Upper lobe of left lung (tissue), 6 donors: ENCODE measurements at places on chromosomes 5 and 9. TPM values are rescaled to one million over a fixed set of nuclear protein-coding genes. Genes with fewer than 3 reads are reported as not detected.
A peak's percentile ranks its signal among the peaks of the same experiment; 100 is the strongest.

GRCh38 chr9:131330814-131331600 is 41.5 kb downstream of the PLPP7 start:
- no peak for DNase-seq

- DNase-seq, result no peak
These were observed 38.0 kb upstream of the FOXI1 start for GRCh38 chr5:170067574-170068170.

Gene GAS1
- 12.9 TPM for total RNA-seq

GRCh38 chr5:73862796-73863195 is 236.8 kb downstream of the ARHGEF28 start:
- DNase-seq, result no peak

DNA sequence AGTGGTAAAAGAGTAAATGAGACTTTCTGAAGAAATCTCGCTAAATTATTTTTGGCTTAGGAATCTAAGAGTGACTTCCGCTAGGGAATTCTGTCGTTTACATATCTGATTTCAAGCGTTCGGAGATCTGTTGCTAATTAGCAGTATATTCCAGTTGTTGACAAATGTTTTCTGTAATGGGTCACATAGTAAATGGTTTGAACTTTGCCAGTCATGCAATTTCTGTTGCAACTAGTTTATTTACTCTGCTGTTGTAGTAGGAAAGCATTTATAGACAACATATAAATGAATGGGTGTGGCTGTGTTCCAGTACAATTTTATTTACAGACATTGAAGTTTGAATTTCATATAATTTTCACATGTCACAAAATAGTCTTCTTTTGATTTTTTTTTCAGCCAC is 57.4 kb upstream of the JAK2 start:
- no peak for DNase-seq

DNA sequence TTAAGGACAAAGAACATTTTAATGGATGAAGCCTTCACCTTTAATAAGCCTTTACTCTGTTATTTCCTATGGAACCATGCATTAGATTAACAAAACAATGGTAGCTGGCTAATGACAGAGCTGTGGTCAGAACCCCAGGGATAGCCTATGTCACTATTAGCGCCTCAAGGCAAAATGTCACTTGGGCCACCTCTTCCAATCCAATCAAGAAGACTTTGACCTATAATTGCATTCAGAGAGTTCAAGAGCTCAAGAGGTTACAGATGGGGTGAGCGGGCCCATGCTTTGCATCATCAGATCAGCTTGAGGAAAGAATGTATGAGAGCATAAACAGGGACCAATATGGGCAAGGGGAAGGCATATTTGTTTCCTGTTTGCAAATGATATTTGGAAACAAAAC is 425.1 kb downstream of the ARHGEF28 start:
- DNase-seq, result no peak

DNA sequence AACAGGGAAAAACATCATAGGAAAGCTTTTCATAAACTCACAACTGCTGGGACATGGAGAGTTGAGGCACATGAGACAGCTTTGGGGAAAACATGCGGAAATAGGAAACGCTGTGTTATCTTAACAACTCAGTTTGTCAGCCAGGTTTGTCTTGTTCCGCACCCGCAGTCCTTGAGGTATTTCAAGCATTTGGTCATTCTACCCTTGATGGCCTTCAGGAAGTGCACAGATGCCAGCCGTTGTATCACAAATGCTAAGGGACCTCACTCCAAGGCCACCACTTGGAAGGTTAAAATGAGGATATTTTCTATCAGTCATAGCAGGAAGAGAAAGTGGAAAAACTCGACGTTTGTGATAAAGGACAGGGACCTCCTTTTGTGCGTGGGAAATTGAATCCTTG is 83.8 kb downstream of the TRIO start:
- peak; percentile 45 for DNase-seq
